CD4-positive, alpha-beta T cell treated with Interleukin-6 for 4 hours (primary cell): ENCODE measurements at places on chromosomes 7 and 10.

DNA sequence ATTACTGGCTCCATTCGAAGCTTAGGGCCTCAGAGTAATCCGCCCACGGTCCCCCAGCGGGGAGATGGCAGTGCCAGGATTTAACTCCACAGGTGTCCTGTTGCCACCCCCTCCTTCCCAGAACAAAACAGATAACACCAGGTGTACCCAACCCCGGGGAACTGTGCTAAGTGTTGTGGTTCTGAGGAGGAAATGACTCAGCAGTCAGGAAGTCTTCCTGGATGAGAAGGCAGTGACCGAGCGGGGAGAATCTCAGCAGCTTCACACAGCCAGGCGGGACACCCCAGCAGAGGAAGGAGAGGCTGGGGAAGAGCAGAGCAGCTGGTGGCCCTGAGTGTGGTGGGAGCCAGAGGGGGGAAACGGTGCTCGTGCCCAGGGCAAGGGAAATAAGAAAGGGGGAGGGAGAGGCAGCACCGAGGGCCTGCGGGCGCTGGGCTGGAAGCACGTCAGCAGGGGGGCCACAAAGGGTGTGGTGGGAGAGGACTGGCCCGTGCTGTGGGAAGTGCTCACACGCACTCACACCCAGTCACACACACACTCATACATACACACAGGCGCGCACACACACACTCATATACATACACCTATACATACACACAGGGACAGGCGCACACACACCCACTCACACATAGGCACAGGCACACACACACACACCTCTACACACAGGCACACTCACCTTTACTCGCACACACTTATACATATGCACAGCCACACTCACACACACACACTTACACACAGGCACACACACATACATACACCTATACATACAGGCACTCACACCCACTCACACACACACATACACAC is 59.8 kb upstream of the CHST15 start:
- DNase-seq: peak; percentile 73

DNA sequence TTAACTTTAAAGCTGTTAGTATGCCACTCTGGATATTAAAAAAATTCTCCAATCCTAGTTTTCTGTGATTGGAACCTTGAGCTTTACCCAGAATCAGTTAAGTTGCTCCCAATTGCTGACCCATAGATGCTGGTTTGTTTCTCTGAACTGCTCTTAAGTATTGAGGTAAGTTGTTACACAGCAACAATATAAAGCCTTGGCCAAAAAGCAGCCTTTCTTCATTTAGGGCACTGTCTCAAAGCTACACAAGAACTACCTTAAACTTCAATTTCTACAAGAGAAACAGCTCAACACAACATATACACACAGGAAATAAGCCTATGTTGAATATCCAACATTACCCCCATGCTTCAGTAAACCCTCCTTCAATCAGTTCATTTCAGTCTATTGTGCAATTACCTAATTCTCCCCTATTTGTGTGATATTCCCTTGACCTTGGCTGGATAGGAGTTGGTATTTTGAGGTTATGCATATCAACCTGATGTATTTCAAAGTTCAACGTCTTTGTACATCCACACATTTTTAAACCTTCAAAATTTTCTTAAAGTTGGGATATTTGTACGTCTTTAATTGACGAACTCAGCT is 11.5 kb downstream of the HNRNPA2B1 start:
- DNase-seq: no peak

DNA sequence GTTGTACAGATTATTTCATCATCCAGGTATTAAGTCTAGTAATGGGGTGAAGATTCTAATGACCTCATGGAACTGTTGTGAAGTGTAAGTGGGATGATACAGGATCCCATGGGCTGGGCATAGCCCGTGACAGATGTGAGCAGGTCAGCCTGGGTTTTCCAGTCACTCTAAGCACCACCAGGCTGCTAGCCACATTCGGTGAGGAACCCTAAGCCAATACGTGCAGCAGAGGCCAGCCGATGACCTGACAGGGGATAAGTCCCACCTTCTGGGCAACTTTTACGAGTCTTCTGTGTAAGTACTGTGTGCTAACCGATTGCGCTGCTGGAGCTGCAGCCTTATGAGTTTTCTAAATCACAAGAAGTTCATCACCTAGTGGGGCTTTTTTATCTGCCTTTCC is 7.3 kb downstream of the ZNF503 start:
- DNase-seq: no peak

DNA sequence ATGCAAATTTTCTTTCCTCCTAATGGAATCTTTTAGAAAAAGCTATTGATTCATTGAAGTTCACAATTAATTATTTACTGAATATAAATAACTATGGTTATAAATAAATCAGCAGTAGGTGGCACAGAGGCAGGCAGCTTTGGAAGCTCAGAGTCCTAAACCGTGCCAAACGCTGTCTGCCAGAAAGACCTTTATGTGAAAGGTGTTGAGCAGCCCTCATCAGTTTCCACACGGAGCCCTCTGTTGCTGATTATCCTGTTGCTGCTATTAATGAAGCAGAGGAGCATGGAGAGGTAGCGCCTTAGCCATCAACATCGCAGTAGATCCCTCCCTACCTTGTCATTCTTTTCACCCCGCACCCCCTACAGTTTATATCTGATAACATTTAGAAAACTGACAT is 51.0 kb downstream of the RTKN2 start:
- DNase-seq: no peak

- no peak for DNase-seq
Observed at GRCh38 chr10:79336276-79336675, 11.0 kb upstream of the PPIF start.
